ENCODE measurements at places on chromosomes 4 and X.

DNA sequence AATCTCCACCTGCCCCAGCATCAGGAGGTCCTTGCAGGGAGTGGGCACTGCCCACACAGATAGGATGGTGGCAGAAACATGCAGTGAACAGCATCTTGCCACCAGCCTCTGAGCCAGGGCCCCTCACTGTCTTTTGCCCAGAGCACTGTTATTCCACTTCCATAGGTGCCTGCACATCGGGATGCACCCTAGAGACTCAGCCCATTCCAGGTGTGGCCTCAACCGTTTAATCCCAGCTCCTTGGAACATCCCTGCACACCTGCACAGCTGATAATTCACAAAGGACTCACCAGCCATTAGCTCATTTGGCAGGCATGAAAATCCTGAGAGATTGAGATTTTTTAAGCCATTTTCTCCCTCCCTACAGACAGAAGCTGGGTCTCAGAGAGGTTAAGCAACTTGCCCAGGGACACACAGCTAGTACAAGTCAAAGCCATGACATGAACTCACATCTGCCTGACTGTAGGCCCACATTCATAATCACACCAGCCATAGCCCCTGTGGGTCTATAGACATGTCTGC lies 116.3 kb downstream of the EFNB1 start:
- DNase-seq = no peak

DNA sequence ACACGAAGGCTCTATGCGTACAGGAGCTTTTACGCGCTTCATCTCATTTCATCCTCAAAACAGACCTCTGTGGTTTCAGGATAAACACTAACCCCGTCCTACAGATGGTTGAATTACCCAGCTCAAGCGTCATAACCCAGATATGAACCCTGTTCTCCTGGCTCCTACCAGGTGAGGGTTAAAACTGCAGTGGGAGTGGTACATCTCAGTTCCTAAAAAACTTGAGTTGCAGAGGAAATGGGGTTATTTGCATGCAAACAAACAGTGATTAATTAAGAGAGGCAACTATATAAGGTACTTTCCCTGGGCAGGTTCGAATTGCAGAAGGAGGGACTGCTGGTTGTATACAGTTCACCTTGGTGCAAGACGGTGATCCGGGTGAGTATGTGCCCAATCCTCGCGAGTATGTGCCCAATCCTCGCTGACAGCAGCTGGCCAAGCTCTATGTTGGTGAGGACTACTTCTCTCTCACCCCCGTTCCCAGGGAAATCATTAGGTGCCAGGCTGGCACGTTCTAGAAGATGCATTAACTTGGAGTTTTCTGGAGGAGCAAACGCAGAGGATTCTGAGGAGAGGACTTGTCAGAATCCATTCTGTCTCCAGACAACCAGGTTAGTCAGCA lies 72.6 kb downstream of the FHDC1 start:
- no peak for DNase-seq

- DNase-seq = peak; percentile 66
Measured at GRCh38 chrX:33725535-33726210, 406.4 kb downstream of the FAM47A start.

DNA sequence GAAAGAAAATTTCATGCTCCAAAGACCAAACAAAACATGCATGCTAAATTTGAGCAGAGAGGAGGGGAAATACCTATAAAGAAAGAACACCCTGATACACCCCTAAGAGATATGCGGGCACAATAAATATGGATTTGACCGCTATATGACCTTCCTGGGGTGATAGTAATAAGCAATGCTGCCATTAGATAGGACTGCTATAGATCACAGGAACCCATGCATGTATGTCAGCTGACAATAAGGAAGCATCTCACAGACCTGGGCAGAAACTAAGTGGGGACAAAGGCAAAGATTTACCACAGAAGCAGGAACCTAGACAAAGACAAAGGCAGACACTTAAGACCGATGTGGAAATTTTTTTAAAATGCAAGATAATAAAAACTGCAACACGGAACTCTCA lies 21.3 kb downstream of the ZNF721 start:
- no peak for DNase-seq

DNA sequence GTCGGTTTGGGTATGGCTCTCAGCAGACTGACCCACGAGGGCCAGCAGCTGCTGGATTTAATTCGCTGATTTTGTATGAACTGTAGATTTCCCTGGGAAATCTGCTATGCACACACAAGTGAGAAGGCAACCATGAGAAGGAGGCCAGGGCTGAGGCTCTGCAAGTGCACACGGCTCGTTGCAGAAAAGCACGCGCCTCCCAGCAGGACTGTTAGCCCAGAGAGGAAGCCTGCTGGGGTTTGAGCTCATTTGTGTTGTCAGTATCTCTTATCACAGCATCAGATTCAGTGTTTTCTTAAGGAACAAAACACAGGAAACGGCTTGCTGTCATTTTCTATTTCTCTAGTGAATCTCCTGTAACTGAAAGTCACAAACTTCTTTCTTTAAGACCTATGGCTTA lies 296.2 kb upstream of the FAT1 start:
- peak; percentile 48 for DNase-seq

GRCh38 chrX:41382714-41383645 lies 49.0 kb downstream of the DDX3X start:
- no peak for DNase-seq

GRCh38 chr4:110587666-110588285 lies 35.1 kb downstream of the PITX2 start:
- no peak for DNase-seq

DNA sequence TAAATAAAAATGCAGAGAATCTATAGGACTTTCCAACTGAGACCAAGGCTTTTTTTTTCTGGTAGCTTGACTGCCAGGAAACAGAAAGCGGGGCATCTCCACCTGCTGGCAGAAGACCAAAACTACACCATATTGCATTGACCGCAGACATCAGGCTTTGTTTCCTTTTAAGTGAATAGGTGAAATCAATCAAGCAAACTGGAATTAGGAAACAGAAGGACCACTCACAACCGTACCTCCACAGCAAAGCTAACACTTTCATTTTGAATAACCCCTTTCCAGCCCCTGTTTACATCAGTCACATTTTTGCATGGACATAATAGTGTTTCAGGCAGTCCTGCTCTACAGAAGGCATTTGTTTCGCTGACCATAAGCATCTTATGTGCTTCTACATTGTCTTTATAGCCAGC lies 218.2 kb downstream of the IDS start:
- DNase-seq = peak; percentile 72

- peak; percentile 89 for DNase-seq
Measured at GRCh38 chrX:84188320-84188834, 378 bp upstream of the RPS6KA6 start.

DNA sequence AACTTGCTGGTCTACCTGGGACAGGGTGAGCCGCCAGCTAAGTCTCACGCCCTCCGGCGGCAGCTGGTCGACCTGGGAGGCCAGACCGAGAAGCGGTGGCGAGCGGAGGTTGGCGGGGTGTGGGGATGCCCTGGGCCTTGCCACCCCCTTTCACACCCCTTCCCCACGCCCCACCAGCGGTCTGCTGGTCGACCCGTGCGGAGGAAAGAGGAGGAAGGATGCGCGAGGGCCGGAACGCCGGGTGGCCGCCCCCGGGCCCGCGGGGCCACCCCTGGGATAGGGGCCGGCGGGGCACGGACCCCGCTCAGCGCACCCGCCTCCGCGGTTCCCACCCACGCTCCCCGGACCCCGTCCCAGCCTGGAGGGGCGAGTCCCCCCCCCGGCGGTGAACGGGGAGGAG lies 28.3 kb upstream of the DCAF12L1 start:
- DNase-seq = no peak
